ENCODE measurements at places on chromosomes 4 and X. TPM values are rescaled to one million over a fixed set of nuclear protein-coding genes. Genes with fewer than 3 reads are reported as not detected.

FAM241A gene
- 0.83 TPM for total RNA-seq

MAGEA2B gene
- not detected for total RNA-seq

MAGEE2 gene
- total RNA-seq = not detected

MSX1 gene
- total RNA-seq = 14.4 TPM

VSIG1 gene
- not detected for total RNA-seq

SRPK3 gene
- 0.58 TPM for total RNA-seq

TMEM35A gene
- 37.9 TPM for total RNA-seq

HSFX2 gene
- total RNA-seq = not detected

CTAG1B gene
- total RNA-seq = not detected

MAML3 gene
- 2.3 TPM for total RNA-seq

F11 gene
- total RNA-seq = not detected

PABPC5 gene
- total RNA-seq = 2.9 TPM

CDS1 gene
- 0.17 TPM for total RNA-seq

MAD2L1 gene
- 26.3 TPM for total RNA-seq

IL2 gene
- total RNA-seq = not detected

TDO2 gene
- total RNA-seq = 5.8 TPM

MXRA5 gene
- 26.8 TPM for total RNA-seq

SPANXN3 gene
- total RNA-seq = not detected

BCOR gene
- total RNA-seq = 15.5 TPM

TSPAN5 gene
- 109 TPM for total RNA-seq

BEND4 gene
- not detected for total RNA-seq

TRPC5OS gene
- under 0.01 TPM for total RNA-seq

FRAS1 gene
- 0.15 TPM for total RNA-seq

AKAP14 gene
- not detected for total RNA-seq

AWAT1 gene
- total RNA-seq = not detected

FAM53A gene
- total RNA-seq = 2.3 TPM

ZNF275 gene
- total RNA-seq = 8.1 TPM

PPEF1 gene
- total RNA-seq = not detected

PHOX2B gene
- total RNA-seq = not detected

SASH3 gene
- total RNA-seq = not detected

P2RY8 gene
- not detected for total RNA-seq

CLDN22 gene
- total RNA-seq = not detected

RAB33A gene
- total RNA-seq = 3.8 TPM

SLC6A14 gene
- not detected for total RNA-seq

BCAP31 gene
- 115 TPM for total RNA-seq

NMU gene
- total RNA-seq = not detected

ZNF732 gene
- 0.29 TPM for total RNA-seq

NPY5R gene
- not detected for total RNA-seq

ADRA2C gene
- total RNA-seq = 0.50 TPM

DUX4 gene
- not detected for total RNA-seq

STARD8 gene
- total RNA-seq = 7.3 TPM

COX7B gene
- 495 TPM for total RNA-seq

TMPRSS11F gene
- not detected for total RNA-seq

MAGEA2 gene
- total RNA-seq = not detected

NXF2B gene
- total RNA-seq = not detected

RADX gene
- 2.5 TPM for total RNA-seq

RHOXF2 gene
- total RNA-seq = not detected

TMPRSS11A gene
- total RNA-seq = not detected

NWD2 gene
- not detected for total RNA-seq

SPARCL1 gene
- 1.2 TPM for total RNA-seq

SFRP2 gene
- not detected for total RNA-seq

TMEM31 gene
- total RNA-seq = not detected

BMP2K gene
- 81.9 TPM for total RNA-seq

RAB39B gene
- total RNA-seq = 1.7 TPM

CLTRN gene
- 0.29 TPM for total RNA-seq

BBS7 gene
- total RNA-seq = 20.3 TPM
